NCI-H524 treated with DMSO at 0.1 percent for 48 hours (cell line): ENCODE measurements at places on chromosomes 1 and 21.

GRCh38 chr1:19744335-19744743, 55.4 kb downstream of the TMCO4 start:
- no peak for DNase-seq

DNA sequence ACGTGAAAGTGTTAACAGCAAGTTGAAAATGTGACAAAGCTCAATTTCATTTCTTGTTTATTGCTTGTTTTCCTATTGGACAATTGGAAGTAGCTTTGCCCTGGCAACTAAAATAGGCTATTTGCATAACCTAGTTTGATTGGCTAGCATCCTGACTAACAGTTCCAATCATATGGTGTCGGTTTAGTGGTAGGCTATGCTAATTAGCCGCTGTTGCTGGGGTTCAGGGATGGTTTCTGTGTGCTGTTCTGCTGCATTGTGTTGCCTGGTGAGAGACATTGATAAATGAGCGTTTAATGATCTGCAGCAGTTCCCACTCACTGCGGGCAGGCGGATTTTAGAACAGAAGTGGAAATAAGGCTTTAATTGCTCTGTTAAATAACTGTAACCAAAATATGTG, 68.5 kb downstream of the DYRK1A start:
- peak; percentile 99 for DNase-seq

DNA sequence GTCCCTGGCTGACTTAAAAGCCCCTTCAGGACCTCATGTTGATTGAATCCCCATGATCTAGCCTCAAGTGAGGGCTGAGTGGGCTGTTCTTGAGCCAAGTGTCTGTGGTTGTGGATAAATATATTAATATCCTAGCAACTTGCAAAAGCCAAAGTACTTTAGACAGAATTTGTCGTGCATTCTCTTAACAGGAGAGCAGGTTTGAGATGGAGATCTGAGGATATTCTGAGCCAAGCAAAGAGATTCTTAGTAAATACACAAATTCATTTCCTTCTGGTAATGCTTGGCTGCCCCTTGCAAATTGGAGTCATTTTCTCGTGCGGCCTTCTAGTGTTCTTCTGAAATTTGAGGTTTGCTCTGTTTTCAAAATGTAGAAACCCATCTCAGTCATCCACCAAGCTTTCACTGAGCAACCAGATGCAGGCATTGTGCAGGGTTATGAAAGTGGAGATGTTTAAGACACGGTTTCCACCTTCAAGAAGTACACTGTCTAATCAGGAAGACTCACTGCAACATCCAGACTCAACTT, 242.1 kb upstream of the JUN start:
- DNase-seq = no peak

GRCh38 chr1:42290130-42290529, 44.9 kb downstream of the FOXJ3 start:
- no peak for DNase-seq

DNA sequence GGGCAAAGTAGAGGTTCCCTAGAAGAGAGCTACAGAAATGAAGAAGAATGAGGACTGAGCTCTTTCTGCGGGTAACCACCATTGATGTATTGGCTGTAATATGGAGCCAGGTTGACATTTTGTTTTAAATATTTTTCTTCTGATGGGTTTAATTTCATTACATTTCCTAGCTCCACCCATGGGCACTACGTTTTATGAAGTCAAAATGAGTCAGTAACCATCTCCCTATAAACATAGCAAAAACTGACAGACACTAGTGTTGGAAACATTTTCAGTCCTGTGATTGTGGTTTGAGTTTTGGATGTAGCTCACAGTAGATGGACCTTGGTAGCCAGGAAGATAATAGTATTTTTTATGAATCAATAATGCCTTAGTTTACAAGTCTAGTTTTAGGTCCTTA, 470.4 kb upstream of the B3GALT2 start:
- no peak for DNase-seq

GRCh38 chr1:159960721-159961381, 6.8 kb upstream of the SLAMF9 start:
- no peak for DNase-seq

- DNase-seq = no peak
Observed at GRCh38 chr1:71737768-71738167, 544.6 kb downstream of the NEGR1 start.

GRCh38 chr1:154935749-154936554, 567 bp downstream of the PMVK start:
- DNase-seq = no peak
